Activated CD4-positive, CD25-positive, alpha-beta regulatory T cell treated with anti-CD3 and anti-CD28 coated beads, Interleukin-2, amount 50 U/mL, for 24 hours (primary cell): ENCODE measurements at places on chromosomes 2 and 18.

DNA sequence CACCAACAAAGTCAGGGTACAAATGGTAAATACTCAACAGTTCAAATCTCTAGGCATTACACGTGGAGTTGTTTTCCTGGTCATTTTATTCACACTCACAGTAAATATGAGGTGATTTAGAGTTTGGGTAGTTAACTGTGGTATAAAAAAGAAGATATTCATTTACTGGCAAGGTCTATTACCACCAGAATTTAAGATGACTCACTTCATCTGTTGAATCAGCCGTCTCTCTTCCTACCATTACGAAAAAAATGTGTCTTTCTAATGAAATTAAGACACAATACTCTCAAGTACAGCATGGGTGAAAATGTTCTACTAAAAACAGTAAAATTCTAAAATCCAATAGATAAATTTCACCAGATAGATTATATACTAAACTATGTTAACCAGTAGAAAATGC lies 21.0 kb upstream of the GPR75 start:
- no peak for ATAC-seq

GRCh38 chr2:218095853-218096252 lies 26.8 kb downstream of the RUFY4 start:
- no peak for ATAC-seq

DNA sequence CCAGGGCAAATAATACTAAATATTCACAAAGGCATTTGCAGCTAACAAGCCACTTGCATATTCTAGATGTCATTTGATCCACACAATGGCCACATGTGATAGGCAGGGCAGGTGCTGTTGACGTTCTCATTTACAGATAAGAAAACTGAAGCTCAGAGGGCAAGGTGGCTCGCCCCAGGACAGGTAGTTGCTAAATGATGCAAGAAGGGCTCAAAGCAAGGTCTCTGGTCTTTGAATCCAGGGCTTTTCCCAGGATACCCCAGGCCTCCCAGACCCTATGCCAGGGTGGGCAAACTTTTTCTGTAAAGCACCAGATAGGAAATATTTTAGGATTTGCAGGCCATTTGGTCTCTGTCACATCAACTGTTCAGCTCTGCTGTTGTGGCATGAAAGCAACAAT lies 35.1 kb downstream of the LOXHD1 start:
- ATAC-seq = no peak

- no peak for ATAC-seq
Observed at GRCh38 chr2:239351687-239352086, 49.1 kb downstream of the HDAC4 start.

- no peak for ATAC-seq
Observed at GRCh38 chr2:184877909-184878308, 279.6 kb downstream of the ZNF804A start.
